Keratinocyte (primary cell): ENCODE measurements at places on chromosomes 6 and 20.

- H3K27ac ChIP-seq: no peak overlapping the region
- no peak for DNase-seq
- peaks cover 14% of the 10 kb centered on the region for H3K36me3 ChIP-seq
- peaks cover 8% of the 10 kb centered on the region for H3K4me1 ChIP-seq
Observed at GRCh38 chr6:29726001-29726400, 2.8 kb downstream of the HLA-F start.

GRCh38 chr6:20559924-20560551 is 25.8 kb downstream of the CDKAL1 start:
- no peaks in the 10 kb centered on the region for H3K4me1 ChIP-seq
- H3K4me3 ChIP-seq: no peak overlapping the region
- no peak overlapping the region for H3K27ac ChIP-seq
- H3K36me3 ChIP-seq: no peaks in the 10 kb centered on the region
- no peak for DNase-seq
- H3K27me3 ChIP-seq: no peaks in the 10 kb centered on the region

DNA sequence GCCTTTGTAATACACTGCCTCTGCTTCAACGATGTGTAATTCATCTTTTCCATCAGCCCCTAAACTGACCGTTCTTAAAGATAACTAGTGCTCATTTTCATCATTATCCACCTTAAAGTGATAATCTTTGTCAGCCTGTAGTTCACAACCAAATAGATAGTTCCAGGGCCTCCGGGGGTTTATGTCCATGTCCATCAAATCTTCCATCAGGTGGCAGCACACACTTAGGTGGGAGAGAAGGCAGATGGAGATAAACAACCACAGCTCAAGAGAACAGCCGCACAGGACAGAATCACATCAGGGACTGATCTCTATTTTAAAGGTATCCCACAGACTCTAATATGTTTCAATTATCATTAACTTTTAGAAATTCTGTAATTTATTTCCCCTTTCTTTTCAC is 90.9 kb downstream of the LMBRD1 start:
- DNase-seq: no peak
- H3K4me3 ChIP-seq: no peak overlapping the region
- no peaks in the 10 kb centered on the region for H3K4me1 ChIP-seq
- H3K36me3 ChIP-seq: no peaks in the 10 kb centered on the region
- no peak overlapping the region for H3K27ac ChIP-seq

- no peaks in the 10 kb centered on the region for H3K36me3 ChIP-seq
- peaks cover 2% of the 10 kb centered on the region for H3K27me3 ChIP-seq
- H3K4me3 ChIP-seq: no peak overlapping the region
- H3K4me1 ChIP-seq: no peaks in the 10 kb centered on the region
- H3K27ac ChIP-seq: no peak overlapping the region
Observed at GRCh38 chr6:150534553-150534952, 65.1 kb upstream of the PLEKHG1 start.

DNA sequence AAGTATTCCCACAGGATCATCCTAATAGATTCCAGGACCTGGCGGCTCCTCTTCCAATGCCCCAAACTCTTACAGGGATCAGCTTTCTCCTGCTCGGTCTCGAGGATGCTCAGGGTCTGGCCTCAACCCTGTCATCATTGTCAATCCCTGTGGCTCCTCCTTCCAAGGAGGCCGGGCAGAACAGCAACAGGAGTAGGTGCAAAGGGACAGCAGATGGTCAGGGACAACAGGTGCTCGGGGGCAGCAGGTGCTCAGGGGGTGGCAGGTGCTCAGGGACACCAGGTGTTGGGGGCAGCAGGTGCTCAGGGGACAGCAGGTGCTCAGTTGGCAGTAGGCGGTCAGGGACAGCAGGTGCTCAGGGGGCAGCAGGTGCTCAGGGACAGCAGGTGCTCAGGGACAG is 84.8 kb downstream of the TTLL2 start:
- no peaks in the 10 kb centered on the region for H3K4me1 ChIP-seq
- no peak overlapping the region for H3K4me3 ChIP-seq
- no peaks in the 10 kb centered on the region for H3K27me3 ChIP-seq
- H3K36me3 ChIP-seq: no peaks in the 10 kb centered on the region
- H3K27ac ChIP-seq: no peak overlapping the region
- DNase-seq: no peak

DNA sequence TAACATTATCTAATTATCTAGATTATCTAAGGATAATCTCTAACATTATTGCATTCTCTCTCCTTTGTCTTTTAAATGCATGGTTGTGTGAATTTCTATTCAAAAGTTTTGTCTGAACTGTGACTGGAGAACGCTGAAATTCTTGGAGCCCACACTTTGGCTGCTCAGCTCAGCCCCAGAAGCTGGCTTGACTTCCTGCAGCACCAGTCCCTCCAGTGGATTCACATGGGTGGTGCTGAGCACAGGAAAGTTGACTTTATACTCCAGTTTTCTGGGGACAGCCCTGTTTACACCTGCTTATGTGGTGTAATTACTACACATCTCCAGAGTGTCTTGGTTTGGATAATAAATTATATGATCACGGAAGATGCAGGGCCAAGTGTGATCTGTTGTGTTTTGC is 255.1 kb upstream of the NOX3 start:
- no peaks in the 10 kb centered on the region for H3K4me1 ChIP-seq
- H3K36me3 ChIP-seq: no peaks in the 10 kb centered on the region
- H3K4me3 ChIP-seq: no peak overlapping the region
- H3K27me3 ChIP-seq: no peaks in the 10 kb centered on the region
- no peak for DNase-seq
- no peak overlapping the region for H3K27ac ChIP-seq

DNA sequence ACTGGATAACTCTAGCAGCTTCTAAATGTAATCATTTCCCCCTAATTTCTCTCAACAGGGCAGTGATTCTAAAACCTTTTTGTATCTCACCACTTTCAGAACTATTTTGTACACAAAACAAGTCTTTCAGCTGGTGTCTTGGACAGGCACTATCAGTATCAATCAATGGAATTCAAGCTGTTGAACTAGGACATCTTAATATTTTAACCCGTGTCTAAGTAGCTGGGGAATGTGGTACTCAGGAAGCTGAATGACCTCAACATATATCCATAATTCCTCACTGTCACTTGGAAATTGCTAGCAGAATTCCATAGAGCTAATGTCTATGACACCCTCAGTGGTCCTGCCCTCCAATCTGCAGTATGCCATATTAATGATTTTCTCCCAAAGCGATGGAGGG is 24.5 kb downstream of the ADAT2 start:
- peaks cover 3% of the 10 kb centered on the region for H3K36me3 ChIP-seq
- H3K4me3 ChIP-seq: no peak overlapping the region
- no peak for DNase-seq
- H3K27ac ChIP-seq: no peak overlapping the region

- no peaks in the 10 kb centered on the region for H3K27me3 ChIP-seq
- no peak overlapping the region for H3K27ac ChIP-seq
- no peak overlapping the region for H3K4me3 ChIP-seq
- H3K36me3 ChIP-seq: no peaks in the 10 kb centered on the region
Observed at GRCh38 chr20:13312300-13312699, 91.2 kb downstream of the ISM1 start.

DNA sequence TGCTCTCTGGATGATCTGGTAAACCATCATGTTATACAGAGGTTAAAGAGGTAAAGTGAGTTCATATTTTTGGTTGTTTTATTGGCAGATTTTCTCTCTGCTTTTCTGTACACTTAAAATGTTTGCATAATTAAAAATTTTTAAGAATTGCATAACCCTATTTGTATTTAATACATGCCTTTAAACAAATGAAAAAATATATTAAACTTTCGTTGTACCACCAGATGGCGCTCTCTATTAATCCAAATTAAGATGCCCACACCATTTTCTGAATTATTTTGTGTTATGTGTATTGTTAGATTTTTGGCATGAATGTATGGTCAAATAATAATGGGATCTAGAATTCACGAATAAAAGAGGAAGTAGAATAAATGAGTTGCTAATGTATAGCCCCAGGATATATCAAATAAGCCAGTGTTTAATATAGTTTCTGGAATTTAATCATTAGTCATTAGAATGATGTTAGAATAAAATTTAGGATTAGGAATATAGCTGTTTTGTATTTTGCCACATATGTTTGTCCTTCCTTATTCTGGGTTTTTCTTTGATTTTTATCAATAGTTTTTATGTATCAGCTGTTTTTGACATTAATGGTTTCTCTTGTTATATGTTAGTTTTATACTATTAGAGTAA is 38.9 kb downstream of the SMAP1 start:
- H3K4me3 ChIP-seq: no peak overlapping the region
- no peaks in the 10 kb centered on the region for H3K27me3 ChIP-seq
- H3K4me1 ChIP-seq: no peaks in the 10 kb centered on the region
- no peaks in the 10 kb centered on the region for H3K36me3 ChIP-seq
- no peak overlapping the region for H3K27ac ChIP-seq
- no peak for DNase-seq

DNA sequence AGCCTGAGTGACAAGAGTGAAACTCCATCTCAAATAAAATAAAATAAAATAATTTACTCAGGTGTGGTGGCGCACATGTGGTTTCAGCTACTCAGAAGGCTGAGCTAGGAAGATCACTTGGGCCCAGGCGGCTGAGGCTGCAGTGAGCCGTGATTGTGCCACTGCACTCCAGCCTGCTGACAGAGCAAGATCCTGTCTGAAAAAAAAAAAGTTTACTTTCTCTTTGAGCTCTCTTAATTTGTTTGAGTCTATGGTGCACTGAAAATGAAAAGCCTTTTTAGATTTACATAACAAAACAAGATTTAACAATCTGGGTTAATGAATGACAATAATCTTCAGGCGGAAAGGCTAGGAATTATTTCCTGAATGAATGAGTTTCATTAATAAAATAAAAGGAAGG is 23.3 kb upstream of the NHSL1 start:
- DNase-seq: no peak
- no peaks in the 10 kb centered on the region for H3K36me3 ChIP-seq
- H3K27me3 ChIP-seq: no peaks in the 10 kb centered on the region
- H3K4me3 ChIP-seq: no peak overlapping the region

GRCh38 chr6:164911873-164912580 is 397.4 kb downstream of the C6orf118 start:
- no peak for DNase-seq
- H3K27me3 ChIP-seq: no peaks in the 10 kb centered on the region
- no peak overlapping the region for H3K27ac ChIP-seq

- no peaks in the 10 kb centered on the region for H3K36me3 ChIP-seq
- H3K27ac ChIP-seq: no peak overlapping the region
- H3K27me3 ChIP-seq: no peaks in the 10 kb centered on the region
- no peak for DNase-seq
- no peaks in the 10 kb centered on the region for H3K4me1 ChIP-seq
Observed at GRCh38 chr6:340186-340955, 48.1 kb downstream of the DUSP22 start.

GRCh38 chr20:1446536-1446935 is 20.1 kb downstream of the NSFL1C start:
- no peak overlapping the region for H3K27ac ChIP-seq
- H3K4me3 ChIP-seq: no peak overlapping the region

DNA sequence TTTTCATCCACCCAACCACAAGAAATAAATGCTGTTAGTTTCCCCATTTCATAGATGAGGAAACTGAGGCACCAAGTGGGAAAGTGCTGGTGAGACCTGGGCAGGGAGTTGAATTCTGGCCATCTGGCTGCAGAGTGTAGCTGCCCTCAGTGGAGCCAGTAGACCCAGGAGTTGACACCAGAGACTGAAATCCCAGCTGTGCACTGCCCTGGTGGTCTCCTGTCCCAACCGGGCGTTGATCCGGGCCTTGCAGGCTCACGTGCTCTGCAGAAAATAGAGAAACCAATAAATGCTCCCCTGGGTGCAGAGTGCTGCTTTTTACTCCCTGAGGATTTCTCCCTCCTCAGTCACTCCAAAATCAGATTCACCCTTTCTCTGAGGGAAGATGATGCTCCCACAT is 18.4 kb downstream of the HLA-F start:
- H3K4me3 ChIP-seq: no peak overlapping the region
- DNase-seq: no peak
- H3K4me1 ChIP-seq: peaks cover 5% of the 10 kb centered on the region
- no peak overlapping the region for H3K27ac ChIP-seq
- peaks cover 6% of the 10 kb centered on the region for H3K36me3 ChIP-seq

DNA sequence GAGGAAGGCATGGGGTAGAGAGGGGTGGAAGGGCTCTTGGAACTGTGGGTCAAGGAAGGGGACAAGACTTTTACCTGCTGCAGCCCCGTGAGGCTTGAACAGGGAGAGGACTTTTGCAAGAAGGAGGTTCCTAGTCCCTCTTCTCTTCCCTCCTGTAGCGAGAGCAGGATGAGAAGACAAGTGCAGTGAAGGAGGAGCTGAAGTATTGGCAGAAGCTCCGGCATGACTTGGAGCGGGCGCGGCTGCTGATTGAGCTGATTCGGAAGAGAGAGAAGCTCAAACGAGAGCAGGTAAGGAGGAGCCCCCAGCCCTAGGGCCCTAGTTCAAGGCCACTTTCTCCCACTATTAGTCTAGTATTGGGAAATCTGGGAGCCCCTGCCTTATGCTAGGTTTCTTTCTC is 10.6 kb downstream of the BRPF3 start:
- DNase-seq: no peak
- peaks cover 19% of the 10 kb centered on the region for H3K36me3 ChIP-seq
- no peak overlapping the region for H3K4me3 ChIP-seq
- H3K4me1 ChIP-seq: no peaks in the 10 kb centered on the region

DNA sequence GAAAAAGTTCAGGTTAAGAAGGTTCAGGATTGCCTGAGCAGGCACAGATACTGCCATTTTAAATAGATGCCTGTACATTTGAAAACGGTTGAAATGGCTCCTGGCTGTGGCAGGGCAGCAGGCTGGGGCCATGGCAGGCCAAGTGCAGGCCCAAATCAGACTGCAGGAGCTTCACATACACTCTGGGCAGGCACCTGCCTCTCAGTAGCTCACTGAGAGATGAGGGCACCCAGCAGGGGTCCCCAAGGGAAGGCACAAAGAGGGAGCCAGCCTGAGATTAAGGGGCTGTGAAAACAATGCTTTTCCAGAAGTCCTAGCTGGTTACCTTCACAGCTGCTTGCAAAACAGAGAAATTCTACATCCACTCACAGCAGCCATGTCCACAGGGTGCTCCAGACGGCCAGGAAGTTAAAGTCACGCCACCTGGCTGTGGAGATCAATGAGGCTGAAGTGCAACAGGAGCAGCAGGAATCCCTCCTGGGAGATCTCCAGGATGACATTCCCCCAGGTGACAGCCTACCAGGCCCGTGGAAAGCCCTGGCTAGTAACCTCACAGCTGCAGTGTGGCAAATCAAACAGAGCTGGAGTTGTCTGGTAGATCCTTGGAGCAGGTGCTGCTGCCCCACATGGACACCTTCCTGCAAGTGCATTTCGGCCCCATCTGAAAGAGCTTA is 6.2 kb upstream of the RAET1E start:
- H3K27me3 ChIP-seq: no peaks in the 10 kb centered on the region
- H3K27ac ChIP-seq: no peak overlapping the region
- DNase-seq: no peak
